ENCODE measurements at places on chromosomes 7 and 10.

DNA sequence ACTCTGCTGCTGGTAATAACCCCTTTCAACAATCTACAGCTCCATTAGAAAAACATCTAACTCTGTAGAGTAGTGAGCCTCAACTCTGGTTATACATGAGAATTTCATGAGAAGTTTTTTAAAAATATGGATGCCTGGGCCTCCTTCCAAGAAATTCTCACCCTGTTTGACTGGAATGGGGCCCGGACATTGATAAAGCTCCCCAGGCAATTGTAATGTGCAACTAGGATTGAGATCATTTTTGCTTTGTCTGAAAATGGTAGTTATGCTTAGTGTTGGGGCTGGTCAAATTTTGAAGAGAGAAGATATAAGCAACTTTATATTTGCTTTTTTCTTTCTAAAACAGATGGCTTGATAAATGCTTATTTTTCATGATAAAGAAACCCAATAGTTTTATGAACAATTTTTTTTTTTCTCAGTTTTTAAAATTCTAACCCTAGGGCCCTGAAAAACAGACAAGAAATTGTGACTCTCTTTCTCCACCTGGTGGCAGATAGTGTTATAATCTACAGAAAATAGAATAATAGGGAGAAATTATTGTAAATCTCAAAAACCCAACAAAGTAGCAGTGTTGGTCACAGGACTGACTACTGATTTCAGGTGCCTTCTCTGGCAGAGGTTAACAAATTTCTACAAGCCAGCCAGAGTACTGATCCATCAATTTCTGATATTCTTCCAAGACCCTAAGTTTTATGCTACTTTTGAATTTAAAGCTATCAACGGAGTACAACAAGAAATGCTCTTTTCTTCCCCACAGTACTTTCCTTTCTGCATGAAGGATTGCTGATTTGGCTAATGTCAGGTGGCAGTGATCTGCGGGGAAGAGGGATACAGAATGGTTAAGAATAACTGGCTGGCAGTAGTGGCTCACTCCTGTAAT lies 174.8 kb downstream of the DKK1 start:
- H3K27me3 ChIP-seq, result no peaks in the 10 kb centered on the region
- H3K36me3 ChIP-seq, result no peaks in the 10 kb centered on the region
- no peak overlapping the region for H3K27ac ChIP-seq

- H3K4me3 ChIP-seq, result no peak overlapping the region
- H3K4me1 ChIP-seq, result no peaks in the 10 kb centered on the region
- H3K36me3 ChIP-seq, result no peaks in the 10 kb centered on the region
- DNase-seq, result no peak
Observed at GRCh38 chr7:51219261-51219988, 97.2 kb downstream of the COBL start.

DNA sequence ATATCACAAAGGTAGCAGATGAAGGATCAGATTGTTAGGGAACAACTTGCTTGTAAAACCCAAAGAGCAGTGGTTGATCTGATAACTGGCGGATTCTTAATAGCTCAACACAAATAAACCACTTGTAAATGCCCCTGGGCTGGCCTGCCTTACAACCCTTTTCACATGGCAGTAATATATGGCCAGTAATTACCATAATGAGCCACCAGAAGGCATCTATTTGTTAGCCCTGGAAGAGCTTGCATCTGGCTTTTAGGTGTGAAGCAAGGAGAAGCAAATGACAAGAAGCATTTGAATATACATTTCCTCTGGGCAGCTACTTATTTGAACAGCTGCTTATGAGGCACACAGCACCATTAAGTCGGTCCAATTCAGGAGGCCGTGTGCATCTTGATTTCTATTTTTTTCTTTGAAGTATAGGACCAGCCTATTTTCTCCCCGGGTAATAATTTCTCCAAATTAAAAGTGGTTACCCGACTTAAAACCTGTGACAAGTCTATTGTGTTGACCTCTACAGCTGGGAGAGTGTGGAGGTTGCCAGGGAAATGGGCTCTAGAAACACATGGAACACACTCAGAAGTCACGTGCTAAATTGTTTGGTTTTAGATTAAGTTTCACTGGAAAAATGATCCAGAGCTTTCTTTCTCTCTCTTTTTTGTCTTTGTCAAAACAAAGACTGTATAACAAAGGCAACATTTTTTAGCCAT lies 113.4 kb downstream of the SEM1 start:
- no peak overlapping the region for H3K4me3 ChIP-seq
- H3K4me1 ChIP-seq, result no peaks in the 10 kb centered on the region
- no peaks in the 10 kb centered on the region for H3K27me3 ChIP-seq
- H3K27ac ChIP-seq, result no peak overlapping the region
- H3K36me3 ChIP-seq, result no peaks in the 10 kb centered on the region

DNA sequence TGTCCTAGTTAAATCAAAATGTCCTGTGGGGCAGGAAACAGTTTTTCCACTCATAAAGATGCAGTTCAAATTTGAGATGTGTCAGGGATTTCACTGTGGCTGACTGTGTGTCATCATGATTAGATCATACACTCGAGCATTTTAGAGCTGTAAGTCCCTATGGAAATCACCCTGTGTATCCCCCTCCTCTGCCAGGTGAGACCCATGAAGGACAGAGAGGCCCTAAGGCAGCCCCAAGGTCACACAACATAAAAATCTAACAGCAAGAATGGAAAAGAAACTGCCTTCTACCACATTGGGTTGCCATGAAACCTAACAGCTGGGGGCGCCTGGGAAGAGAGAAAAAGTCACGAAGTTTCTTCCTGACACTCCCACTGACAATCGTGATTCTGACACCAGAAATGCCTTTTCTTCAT lies 135.8 kb downstream of the KCNMA1 start:
- H3K36me3 ChIP-seq, result no peaks in the 10 kb centered on the region
- peaks cover 3% of the 10 kb centered on the region for H3K27me3 ChIP-seq
- DNase-seq, result no peak
- H3K27ac ChIP-seq, result no peak overlapping the region
- no peaks in the 10 kb centered on the region for H3K4me1 ChIP-seq

DNA sequence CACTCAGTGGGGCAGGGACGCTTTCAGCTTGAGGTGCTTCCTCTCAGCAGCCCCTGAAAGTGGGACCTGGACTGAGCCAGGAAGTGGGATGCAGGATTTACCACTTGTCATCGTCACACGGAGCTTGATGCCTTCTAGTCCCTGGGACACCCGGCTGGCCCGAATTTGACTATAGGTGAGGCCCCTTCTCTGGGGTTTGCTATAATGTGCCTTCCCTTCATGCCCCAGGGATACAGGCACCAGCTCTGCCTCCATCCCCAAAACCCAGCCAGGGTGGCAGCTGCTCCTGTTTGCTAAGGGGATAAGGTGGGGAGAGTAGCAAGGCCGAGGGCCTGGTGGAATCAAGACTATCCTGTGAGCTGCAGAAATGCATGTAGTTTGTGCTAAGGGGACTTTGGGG lies 235.0 kb downstream of the GLRX3 start:
- no peak overlapping the region for H3K27ac ChIP-seq
- no peak for DNase-seq
- H3K27me3 ChIP-seq, result no peaks in the 10 kb centered on the region
- no peak overlapping the region for H3K4me3 ChIP-seq
- H3K4me1 ChIP-seq, result no peaks in the 10 kb centered on the region
- no peaks in the 10 kb centered on the region for H3K36me3 ChIP-seq

DNA sequence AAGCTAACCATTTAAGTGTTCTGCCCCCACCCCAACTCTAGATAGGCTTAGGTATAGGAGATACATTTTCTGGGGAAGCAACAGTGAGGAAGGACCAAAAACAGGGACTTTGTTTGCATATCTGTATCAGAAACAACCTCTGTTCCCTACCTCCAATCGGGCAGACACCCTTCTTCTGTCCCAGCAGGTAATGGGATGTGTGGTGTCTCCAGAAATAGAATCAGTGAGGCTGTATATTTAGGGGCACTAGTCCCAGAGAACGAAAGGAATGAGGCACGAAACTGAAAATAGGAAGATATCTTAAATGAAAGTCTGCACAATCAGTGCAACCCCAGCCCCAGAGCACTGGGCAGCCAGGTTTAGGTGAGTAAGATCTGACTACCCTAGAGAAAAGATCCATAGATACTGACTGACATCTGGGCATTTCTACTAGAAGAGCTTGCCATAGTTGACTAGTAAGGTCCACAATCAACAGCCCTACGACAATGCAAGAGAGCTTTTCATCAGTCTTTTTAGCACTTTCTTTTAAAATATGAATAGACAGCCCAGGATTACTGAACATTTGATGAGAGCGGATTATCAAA lies 28.1 kb downstream of the PLEKHA1 start:
- H3K36me3 ChIP-seq, result no peaks in the 10 kb centered on the region
- H3K27ac ChIP-seq, result no peak overlapping the region
- H3K4me1 ChIP-seq, result no peaks in the 10 kb centered on the region

- no peak for DNase-seq
- peaks cover 23% of the 10 kb centered on the region for H3K4me1 ChIP-seq
- no peaks in the 10 kb centered on the region for H3K27me3 ChIP-seq
- no peaks in the 10 kb centered on the region for H3K36me3 ChIP-seq
- no peak overlapping the region for H3K27ac ChIP-seq
- H3K4me3 ChIP-seq, result no peak overlapping the region
Observed at GRCh38 chr10:93319096-93319495, 163.0 kb downstream of the MYOF start.

DNA sequence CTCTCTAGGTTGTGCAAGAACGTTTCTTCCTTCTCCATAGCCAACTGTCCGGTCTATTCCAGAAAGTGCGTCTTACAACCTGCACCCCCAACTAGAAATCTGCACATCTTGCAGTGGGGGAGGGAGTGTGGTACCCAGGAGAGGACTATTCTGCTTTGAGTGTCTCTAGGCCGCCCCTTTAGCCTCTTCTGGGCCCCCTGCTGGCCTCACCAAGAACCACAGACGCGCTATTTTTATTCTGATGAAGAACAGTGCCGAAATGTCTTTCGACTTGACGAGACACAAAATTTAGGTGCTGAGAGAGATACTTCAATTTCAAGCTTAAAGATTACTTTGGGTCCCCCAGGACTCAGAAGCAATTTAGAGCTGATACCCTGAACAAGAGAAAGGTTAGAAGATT lies 1.0 kb downstream of the CNPY1 start:
- H3K27ac ChIP-seq, result no peak overlapping the region
- H3K27me3 ChIP-seq, result peaks cover 17% of the 10 kb centered on the region
- DNase-seq, result no peak
- no peak overlapping the region for H3K4me3 ChIP-seq
- H3K36me3 ChIP-seq, result no peaks in the 10 kb centered on the region

DNA sequence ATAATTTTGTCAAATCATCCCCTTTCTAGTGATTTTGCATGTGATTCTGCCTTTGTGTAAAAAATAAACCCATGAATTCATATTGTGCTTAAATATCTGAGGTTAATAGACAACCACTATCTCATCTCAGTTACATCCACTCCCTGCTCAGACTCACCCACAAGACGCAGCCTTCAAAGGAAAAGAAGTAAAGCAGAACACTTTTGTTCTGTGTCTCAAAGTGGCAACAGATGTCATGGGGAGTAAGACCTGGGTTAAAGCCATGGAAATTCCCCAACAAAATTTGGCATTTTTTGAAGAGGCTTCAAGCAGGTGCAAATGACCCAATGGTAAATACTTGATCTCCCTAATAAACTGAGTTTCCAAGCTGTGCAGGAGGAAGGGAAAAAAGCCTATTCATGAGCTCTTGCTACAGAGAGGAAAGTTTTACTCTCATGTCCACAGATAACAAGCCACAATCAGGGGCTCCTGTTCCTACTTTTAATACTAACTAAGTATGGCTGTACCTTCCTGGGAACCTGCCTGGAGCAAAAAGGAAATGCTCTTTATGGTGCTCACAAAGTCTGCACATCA lies 4.7 kb downstream of the CYP3A7 start:
- no peaks in the 10 kb centered on the region for H3K36me3 ChIP-seq
- H3K27me3 ChIP-seq, result no peaks in the 10 kb centered on the region
- no peak for DNase-seq
- H3K4me1 ChIP-seq, result no peaks in the 10 kb centered on the region
- no peak overlapping the region for H3K27ac ChIP-seq

GRCh38 chr7:128066858-128067257 lies 35.6 kb upstream of the LRRC4 start:
- H3K27ac ChIP-seq, result no peak overlapping the region
- H3K27me3 ChIP-seq, result no peaks in the 10 kb centered on the region
- no peaks in the 10 kb centered on the region for H3K36me3 ChIP-seq
- H3K4me3 ChIP-seq, result no peak overlapping the region
- no peaks in the 10 kb centered on the region for H3K4me1 ChIP-seq
- DNase-seq, result no peak

GRCh38 chr10:82319562-82319961 lies 444.6 kb downstream of the NRG3 start:
- no peak for DNase-seq
- H3K4me1 ChIP-seq, result no peaks in the 10 kb centered on the region
- H3K4me3 ChIP-seq, result no peak overlapping the region
- H3K27me3 ChIP-seq, result no peaks in the 10 kb centered on the region
- H3K36me3 ChIP-seq, result no peaks in the 10 kb centered on the region
- H3K27ac ChIP-seq, result no peak overlapping the region
